ENCODE measurements at places on chromosomes 2 and 18. TPM values are rescaled to one million over a fixed set of nuclear protein-coding genes. Genes with fewer than 3 reads are reported as not detected.

The SPDYA gene
- total RNA-seq: 12.4 TPM

The IL1RN gene
- total RNA-seq: not detected

The AGXT gene
- not detected for total RNA-seq

The KIF1A gene
- not detected for total RNA-seq

The LYG2 gene
- not detected for total RNA-seq

The DTNA gene
- not detected for total RNA-seq
